ENCODE measurements at places on chromosomes 11 and 22.

GRCh38 chr22:38756711-38757463, 1.1 kb upstream of the SUN2 start:
- DNase-seq = no peak

- DNase-seq = no peak
These were observed 527.1 kb upstream of the CCDC90B start for GRCh38 chr11:83813296-83813695.

- peak; percentile 94 for DNase-seq
These were observed at the start of gene P4HA3 for GRCh38 chr11:74311352-74311926. Gene P4HA3 (minus strand): TSS chr11:74311640. CDS start chr11:74311611, 29 bp downstream.

- DNase-seq = no peak
These were observed 11.6 kb upstream of the OLFML1 start for GRCh38 chr11:7473717-7474116.

DNA sequence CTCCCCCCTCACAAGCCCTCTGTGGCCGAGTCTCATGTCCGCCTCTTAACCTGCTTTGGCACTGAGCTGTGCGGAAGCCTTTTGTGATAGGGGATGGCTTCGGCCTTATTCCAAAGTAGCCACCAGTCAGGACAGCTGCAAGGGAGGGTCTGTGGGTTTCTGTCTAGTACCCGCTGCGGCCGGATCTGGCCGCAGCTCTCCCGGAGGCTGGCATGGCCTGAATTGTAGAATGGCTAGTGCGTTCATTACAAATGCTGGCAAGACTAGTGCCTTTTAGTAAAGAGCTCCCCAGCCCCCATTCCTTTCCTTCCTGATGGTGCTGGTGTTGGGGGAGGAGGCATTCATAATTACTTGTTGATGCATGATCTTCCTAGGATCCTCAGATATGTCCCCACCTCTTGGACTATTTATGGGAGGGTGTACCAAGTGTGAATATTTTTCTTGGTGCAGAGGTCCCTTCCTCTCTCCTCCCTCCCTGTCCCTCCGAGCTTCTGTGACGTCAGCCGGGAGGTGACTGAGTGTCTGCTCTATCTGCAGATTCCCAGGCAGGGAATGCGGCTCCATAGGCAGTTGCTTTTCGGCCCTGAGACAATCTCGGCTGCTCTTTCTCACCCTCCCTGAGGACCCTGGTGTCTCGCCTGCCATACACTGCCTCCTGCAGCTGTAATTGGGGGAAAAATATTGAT, 108.7 kb upstream of the E2F8 start:
- DNase-seq = no peak

DNA sequence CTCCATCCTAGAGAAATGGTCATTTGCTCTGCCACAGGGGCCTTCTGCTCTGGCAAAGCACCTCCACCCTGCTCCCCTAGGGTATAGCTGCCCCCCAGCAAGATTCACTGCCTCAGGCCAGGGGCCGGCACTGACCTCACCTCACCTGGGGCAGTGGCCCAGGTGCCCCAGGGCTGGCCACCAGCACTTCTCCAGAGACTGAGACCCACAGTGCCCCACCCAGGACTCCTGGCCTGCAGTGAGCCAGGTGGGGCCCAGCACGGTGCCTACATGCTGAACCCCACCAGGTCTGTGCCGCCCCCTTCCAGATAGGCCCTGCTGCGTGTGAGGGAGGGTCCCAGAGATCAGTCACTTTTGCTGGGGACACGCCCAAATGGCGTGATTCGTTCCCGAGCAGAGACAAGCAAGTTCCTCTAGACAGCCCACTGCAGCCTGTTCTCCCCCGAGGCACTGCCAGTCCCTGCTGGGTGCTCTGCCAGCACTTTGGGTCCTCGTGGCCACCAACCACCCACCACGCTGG, 10.8 kb downstream of the GNB1L start:
- no peak for DNase-seq

DNA sequence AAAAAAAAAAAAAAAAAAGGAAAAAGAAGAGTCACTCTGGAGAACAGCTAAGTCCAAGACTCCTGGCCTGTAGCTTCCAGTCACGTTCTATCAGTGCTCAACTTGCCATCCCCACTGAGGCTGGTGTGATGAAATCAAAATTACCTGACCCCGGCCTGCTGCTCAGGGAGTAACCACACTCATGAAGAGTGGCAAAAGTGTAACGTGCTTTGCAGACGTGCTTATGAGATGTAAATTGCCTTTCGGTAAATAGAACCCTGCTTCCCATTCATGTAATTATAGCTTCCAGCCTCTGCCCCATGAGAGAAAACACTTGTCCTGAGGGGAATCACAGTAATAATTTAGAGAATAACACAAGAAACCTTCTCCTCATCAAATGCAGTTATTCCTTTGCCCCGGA, 28.2 kb upstream of the CHKA start:
- no peak for DNase-seq

DNA sequence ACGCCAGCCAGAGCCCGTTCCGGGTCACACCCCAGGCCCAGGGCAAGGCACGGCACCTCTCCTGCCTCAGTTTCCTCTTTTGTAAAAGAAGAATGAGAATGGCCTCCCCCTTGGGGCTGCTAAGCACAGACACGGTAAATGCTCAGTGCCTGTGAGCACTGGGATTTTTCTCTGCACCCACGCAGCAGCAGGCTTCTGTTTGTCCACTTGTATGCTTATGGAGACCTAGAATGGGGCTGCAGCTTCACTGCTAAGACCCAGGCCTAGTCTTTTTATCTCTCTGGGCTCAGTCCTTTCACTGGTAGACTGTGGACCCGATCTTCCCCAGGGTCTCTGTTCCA, 1327.9 kb downstream of the TBC1D22A start:
- no peak for DNase-seq

- DNase-seq = no peak
These were observed 462.8 kb downstream of the INSC start for GRCh38 chr11:15577519-15577918.

- no peak for DNase-seq
These were observed 20.0 kb downstream of the FIBIN start for GRCh38 chr11:27013781-27014361.

DNA sequence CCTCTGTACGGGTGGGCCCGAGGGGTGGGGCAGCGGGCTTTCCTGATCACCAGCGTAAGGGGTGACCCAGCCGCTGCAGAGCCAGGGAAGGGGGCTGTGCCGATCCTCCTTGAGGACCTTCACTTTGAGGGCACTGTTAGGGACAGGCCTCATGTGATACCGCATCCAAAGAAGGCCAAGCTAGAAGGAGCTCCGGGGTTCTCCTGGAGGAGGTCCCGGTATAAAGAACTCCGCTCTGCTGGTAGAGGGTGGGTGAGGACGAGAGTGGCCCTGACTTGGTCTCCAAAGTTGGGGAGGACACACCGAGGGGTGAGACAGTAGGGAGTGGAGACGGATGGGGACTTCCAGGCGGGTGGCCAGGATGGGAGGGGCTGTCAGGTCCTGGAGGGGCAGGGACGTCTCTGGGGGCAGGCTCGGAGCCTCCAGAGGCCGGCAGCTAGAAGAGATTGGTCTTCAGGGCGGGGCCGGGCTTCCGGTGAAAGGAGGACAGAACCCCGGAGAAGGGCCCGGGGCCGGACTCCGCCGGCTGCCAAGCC, 4.6 kb downstream of the PHOX2A start:
- DNase-seq = peak; percentile 82

DNA sequence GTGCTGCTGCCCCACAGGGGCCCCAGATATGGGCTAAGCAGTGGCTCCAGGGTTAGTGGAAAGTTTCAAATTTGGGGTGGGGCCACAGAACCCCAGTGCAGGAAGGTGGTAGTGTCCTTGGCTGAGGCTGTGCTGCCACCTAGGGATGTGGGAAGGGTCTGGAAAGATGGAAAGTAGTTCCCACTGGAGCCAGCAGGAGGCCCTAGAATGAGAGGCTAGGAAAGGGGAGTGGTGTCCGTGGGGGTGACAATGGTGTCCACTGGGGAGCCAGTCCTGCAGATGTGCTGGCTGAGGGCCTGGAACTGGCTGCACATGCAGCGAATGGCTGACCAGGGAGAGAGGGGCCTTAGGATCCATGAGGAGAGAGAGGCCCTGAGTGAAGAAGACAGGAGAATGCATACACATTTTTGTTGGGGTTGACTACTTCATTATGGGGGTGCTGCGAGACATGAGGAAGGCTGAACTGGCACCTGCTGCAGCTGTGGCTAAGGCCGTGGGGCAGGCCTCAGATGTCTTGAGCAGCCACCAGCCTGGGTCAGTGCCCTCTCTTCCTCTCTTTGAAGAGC, 21.1 kb downstream of the RFPL3 start:
- DNase-seq = peak; percentile 91

DNA sequence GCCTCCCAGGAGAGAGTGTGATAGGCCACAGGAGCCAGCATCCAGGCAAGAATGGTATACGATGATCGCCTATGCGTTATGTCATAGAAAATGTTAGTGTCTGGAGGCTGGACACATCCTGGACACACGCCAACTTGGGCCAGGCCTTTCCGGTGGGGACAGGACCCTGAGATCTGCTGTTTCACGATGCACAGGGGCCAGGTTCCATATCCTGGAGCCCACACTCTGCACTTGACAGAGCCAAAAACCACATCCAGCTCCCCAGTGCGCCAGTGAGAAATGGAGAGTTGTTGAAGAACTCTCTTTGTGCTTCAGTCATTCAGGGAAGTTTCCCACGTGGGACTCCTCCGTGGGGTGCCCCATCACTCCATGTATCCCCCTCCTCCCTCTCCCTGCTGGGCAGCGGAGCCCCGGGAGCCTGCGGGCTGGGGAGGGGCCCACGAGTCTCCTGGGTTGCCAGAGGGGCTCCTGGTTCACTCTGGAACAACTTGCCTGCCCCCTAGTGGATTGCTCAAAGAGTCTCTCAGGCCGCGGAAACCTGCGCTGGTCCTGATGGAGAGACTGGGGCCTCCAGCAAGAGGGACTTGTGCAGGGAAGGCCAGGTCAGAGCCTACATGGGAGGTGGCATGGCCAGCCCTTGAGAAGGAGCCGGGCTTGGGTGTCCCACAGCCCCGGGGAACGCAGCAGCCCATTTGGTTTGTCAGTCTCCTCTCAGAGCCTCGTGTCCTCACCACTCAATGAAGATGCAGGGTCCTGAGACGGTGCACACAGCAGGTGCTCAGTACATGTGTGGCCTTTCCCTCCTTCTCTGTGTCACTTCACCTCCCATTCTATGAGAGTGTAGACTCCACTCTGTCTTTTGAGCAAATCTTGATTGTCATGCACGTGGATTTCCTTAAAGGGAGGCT, 10.2 kb upstream of the LRRC32 start:
- peak; percentile 95 for DNase-seq

DNA sequence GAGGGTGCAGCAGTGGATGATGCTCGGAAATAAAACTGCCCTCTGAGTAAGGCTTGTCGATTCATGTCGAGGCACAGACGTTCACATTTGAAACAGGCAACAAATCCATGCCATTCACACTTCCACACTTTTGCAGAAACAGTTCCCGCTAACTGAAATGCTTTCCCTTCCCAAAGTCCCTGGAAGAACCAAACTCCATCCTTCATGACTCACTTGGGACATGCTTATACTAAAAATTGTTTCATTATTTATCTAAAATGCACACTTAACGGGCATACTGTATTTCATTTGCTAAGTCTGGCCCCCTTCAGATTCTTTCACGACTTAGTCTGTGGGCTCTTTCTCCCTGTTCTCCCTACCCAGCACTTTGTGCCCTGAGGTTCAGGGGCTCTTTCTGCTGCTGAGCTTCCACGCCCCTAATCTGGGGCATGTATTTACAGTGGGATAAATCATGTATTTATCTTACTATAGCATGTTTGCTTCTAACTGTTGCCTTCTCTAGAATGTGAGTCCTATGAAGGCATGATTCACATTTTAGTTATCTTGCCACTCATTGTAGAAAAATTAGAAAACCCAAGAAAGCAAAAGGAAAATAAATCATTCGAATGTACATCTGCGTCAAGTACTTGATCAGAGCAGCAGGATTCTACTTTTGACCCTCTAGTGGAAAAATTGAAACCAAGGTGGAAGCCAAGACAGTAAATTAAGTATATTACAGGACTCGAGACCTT, 12.5 kb downstream of the SCGB1A1 start:
- no peak for DNase-seq

- DNase-seq = peak; percentile 60
These were observed 701 bp downstream of the TMEM216 start for GRCh38 chr11:61392981-61393595.

DNA sequence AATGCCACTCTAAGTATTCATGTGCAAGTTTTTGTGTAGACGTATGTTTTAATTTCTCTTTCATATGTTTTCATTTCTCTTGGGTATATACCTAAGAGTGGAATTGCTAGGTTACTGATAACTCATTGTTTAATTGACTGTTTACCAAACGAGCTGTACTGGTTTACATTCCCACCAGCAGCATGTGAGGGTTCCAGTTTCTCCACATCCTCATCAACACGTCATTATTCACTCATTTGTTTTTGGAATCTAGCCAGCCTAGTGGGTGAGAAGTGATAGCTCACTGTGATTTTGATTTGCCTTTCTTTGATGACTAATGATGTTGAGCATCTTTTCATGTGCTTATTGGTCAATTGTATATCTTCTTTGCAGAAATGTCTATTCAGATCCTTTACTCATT, 4.0 kb downstream of the ANKRD13D start:
- DNase-seq = no peak

GRCh38 chr11:7347611-7348431, 96.1 kb downstream of the SYT9 start:
- no peak for DNase-seq

DNA sequence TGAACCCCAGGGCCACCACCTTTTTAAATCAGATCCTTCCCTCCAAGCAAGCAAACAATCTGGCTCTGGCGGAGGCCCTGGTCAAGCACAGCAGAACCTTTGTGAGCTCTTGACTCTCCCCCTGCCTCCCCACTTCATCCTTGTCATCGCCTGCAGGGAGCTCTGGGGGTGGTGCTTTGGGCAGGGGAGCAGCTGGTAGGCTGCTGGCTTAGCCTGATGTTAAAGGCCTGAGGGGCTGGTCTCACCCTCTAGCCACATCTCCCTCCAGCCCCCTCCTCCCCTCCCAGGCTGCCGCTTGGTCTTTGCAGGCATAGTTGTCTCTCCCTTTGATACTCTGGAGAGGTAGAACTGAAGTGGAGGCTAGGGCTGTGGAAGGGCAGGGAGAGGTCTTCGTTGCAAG, 50.9 kb downstream of the THAP12 start:
- DNase-seq = peak; percentile 85

- no peak for DNase-seq
These were observed 361.3 kb upstream of the MTNR1B start for GRCh38 chr11:92607969-92608722.

GRCh38 chr11:47461876-47462275, 12.9 kb upstream of the RAPSN start:
- no peak for DNase-seq

GRCh38 chr22:47002692-47003091, 240.2 kb downstream of the TBC1D22A start:
- DNase-seq = no peak

GRCh38 chr11:61158691-61159381, 2.4 kb downstream of the VPS37C start:
- DNase-seq = peak; percentile 62

DNA sequence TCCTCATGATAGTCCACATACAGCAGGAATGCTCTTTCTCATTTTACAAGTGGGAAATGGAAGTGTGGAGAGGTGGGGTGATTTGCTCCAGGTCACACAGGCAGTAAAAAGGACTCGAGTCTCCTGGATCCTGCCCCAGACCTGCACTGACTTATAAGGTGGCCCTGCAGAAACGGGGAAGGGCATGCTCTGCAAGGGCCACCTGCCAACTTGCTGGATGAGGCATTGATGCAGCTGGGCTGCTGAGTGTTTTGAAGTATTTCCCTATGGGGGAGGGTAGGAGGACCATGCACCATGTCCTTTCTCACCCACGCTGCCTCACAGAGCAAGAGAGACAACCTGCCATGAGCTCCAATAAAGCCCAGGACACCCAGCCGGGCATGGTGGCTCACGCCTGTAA, 36.9 kb downstream of the OR6Q1 start:
- no peak for DNase-seq

- DNase-seq = no peak
These were observed 275.8 kb downstream of the FAT3 start for GRCh38 chr11:92500453-92500852.

- no peak for DNase-seq
These were observed 87.5 kb upstream of the RCN1 start for GRCh38 chr11:32003335-32003734.
